ENCODE measurements at places on chromosomes 1 and 21.

- DNase-seq: no peak
These were observed 2.9 kb upstream of the PRDX6 start for GRCh38 chr1:173474097-173474779.

- no peak for DNase-seq
These were observed 826 bp downstream of the LAPTM5 start for GRCh38 chr1:30756545-30757351.

DNA sequence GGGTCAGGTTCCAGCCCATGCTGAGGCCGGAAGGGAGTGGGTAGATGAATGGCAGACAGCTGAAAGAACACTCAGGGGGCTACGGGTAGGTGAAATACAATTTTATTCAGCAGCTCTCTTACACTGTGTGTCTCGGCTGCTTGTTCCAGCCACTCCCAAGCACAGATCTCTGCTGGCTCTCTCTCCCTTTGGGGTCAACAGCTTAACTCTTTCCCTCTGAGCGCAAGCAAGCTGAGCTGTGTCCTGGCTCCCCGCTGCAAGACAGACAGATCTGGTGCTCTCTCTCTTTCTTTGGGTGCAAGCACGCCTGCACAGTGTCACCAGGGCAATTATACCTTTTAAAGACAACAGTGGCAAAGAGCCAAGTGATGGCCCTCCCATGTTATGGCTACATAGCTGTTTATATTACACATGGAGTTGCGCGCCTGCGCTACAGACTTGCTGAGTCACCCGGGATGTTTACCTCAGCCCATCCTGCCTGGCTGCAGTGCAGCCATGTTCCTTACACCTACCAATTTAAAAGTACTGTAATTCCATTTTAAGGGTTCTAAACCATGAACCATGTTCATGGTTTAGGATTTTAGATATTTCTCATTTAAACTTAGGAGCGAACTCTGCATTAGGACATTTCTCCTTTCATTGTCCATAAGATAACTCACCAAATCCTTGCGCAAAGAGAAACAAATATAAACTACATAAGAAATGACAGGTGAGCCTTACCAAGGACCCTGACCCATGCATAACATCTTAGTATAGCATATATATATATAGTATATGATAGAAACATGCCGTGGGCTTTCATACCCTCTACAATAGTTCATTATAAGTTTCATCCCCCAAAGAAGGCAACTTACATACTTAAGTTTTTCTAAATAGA lies 396.5 kb downstream of the SMYD3 start:
- DNase-seq: no peak

GRCh38 chr21:40047211-40047610 lies 180.0 kb downstream of the PCP4 start:
- DNase-seq: no peak

DNA sequence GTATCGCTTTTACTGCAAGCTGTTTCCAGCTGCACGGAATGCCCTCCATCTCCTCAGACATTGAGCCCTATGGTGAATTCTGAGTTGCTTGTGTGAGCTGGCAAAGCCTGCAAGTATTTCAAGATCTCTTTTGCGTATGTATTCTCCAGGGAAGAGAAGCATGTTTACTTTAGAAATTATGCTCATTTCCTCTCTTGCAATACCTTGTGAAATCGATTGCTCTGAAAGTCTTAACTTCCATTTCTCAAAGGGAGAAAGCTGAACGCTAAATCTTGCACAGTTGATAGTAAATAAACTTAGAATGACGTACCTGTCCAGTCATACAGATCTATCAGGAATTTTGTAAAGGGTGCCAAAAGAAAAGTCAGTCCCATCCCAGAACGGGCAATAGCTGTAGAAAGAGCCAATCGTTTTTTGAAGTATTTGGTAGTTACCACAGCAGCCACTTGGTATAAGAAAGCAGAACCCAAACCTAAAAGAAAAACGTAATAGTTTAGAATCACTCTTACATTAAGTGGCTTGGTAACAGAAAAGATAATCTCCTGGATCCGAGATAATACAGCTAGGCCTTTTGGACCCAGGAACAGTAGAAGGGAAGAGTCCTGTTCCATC lies 10.0 kb downstream of the SLC16A4 start:
- DNase-seq: no peak

DNA sequence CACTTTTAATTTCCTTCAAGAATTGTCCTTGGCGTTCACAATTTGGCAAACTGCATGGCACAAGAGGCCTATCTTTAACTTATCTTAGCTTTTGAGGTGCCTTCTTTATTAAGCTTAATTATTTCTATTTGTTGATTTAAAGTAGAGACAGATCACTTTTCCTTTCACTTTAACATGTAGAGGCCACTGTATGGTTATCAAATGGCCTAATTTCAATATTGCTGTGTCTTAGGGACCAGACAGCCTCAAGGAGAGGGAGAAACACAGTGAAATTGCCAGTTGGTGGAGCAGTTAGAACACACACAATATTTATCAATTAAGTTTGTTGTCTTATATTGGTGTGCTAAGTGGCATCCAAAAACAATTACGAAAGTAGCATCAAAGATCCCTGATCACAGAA lies 1013.9 kb downstream of the KCNT2 start:
- DNase-seq: no peak

- no peak for DNase-seq
These were observed 12.1 kb downstream of the FCRL5 start for GRCh38 chr1:157540160-157540748.

GRCh38 chr1:173405281-173405680 lies 71.9 kb upstream of the PRDX6 start:
- DNase-seq: no peak

DNA sequence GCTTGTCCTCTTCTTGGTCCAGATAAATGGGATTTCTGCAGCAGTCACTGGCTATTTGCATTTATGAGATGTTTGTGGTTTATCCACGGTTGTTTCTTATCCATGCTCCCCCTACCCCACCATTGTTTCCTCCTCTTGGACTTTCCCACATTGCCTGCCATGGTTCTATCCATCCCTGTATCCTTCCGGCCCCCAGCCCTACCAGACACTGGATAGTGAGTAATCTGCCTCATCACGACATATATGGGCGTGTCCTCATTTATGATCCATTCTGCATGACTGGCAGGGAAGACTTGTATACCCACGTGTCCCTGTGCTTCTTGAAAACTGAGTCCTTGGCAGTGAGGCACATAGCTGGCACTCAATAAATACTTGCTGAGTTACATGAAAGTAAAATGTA lies 40.1 kb downstream of the CACNA1S start:
- no peak for DNase-seq

DNA sequence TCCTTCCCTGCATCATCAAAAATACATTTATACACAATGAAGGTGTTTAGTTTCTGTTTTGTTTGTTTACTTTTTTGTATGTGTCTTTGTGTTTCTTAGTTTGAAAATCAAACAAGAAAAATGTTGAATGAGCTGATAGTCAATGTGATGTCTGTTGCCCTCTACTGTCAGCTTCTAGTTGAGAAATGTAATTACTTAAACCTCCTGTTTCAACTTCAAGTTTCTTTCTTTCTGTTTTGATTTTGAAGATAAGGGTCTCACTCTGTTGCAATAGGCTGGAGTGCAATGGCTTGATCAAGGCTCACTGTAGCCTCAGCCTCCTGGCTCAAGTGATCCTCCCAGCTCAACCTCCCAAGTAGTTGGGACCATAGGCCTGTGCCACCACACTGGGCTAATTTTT lies 37.5 kb downstream of the SPTA1 start:
- DNase-seq: no peak
